AG09319 (cell line): ENCODE measurements at places on chromosomes 1 and 21.

DNA sequence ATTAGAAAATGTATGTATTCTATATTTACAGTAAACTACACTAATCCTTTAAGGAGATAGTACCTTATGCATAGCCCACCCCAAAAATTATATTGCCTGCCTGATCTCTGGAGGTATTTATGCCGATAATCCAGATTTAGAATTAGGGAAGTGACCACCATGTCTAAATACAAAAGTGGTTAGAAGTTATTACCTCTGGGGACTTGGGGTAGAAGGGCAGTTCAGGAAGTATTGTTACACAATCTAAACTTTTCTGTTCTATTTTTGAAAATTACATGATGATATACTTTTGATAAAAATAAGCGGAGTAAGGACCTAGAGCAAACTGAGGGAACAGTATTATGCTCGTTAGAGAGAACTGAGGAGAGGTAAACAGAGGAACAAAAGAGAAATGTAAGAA is 90.5 kb upstream of the ZP4 start:
- no peak for DNase-seq

- DNase-seq: no peak
Observed at GRCh38 chr1:186623551-186623950, 56.7 kb downstream of the PTGS2 start.

- DNase-seq: no peak
Observed at GRCh38 chr1:24964811-24965570, 34.9 kb upstream of the RUNX3 start.

DNA sequence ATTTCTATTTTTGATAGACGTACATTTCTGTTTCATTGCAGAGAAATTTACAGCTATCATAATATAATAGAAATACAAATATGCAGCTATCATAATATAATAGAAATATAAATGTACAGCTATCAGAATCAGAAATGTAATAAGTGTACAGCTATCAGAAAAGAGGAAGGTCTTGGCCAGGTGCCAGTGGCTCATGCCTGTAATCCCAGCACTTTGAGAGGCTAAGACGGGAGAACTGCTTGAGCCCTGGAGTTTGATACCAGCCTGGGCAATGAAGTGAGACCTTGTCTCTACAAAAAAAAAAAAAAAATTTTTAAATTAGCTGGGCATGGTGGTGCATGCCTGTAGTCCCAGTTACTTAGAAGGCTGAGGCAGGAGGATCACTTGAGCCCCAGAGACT is 37.9 kb downstream of the PIGM start:
- DNase-seq: no peak

GRCh38 chr1:239432255-239432654 is 45.9 kb downstream of the CHRM3 start:
- no peak for DNase-seq

- DNase-seq: no peak
Observed at GRCh38 chr21:14589855-14590563, 43.9 kb upstream of the SAMSN1 start.

DNA sequence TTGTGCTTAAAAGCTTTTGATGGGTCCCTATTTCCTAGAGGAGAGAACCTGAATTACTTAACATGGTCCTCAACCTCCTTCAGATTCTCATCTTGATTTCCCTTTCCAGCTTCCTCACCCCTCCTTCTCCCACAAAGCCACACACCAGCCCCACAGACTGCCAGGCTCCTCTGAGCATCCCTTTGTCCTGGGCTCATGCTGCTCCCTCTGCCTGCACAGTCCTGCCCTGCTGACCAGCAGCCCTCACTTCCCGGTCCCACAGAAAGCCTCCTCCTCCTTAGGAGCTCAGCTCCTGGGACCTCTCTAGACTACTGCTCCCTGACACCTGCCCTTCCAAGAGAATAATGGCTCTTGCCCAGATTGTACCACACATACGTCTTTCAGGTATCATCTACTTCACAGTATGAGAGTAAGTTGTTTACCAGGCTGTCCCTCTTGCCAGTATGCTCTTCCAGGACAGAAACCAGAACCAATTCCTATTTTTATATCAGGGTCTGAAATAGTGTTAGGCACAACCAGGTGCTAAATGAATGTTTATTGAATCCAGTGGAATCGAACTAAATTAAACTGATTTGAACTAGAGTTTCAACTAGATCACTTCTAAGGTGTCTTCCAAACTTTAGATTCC is 373.4 kb downstream of the LMX1A start:
- DNase-seq: no peak

DNA sequence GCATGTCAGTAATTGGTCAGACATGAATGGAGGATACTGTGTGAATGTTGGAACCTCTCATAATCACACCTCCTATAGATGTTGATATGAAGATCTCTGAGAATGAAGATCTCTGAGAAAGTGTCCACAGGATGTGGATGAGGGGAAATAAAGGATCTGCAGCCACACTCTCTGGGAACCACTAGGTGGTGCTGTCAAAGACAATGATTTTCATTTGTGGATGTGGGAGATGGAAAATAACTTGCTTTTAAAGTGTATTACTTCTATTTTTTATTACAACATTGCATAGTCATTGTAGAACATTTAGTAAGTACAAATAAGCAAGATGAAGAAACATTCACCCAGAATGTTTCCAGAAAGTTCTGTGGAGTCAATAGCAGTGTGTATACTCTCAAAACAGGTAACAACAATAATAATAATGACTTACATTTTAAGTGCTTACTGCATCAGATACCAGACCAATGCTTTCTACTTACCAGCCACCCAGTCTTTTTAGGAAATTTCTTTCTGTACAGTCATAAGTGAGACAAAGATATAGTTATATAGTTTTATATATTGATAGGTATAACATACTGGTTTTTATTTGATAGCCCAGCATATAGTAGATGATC is 128.2 kb downstream of the ATG4C start:
- no peak for DNase-seq

GRCh38 chr21:36994501-36995158 is 11.9 kb upstream of the RIPPLY3 start:
- DNase-seq: no peak

DNA sequence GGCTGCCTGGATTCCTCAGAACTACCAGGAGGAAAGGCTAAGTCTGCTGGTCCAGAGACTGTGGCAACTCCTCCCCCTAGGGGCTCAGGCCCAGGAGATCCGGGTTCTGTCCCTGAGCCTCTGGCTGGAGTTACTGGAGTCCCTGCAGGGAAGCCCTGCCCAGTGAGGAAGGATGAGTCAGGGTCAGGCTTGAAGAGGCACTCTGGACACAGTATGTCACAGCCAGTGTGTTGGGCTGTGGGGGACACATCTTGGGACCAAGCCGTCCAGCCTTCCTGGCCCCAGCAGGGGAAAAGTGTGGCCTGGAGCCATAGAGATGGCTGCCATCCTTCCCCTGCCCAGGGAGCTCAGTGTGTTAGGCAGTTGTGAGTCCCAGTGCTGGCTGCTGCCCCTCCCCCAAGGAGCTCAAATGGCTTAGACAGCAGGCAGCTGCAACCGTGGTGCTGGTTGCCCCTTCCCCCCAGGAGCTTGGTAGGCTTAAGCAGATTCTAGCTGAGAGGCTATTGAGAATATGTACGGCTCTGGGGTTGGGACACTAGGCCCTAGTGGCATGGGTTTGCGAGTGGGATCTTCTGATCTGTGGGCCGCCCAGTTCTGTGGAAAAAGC is 28.2 kb upstream of the RABGAP1L start:
- no peak for DNase-seq

DNA sequence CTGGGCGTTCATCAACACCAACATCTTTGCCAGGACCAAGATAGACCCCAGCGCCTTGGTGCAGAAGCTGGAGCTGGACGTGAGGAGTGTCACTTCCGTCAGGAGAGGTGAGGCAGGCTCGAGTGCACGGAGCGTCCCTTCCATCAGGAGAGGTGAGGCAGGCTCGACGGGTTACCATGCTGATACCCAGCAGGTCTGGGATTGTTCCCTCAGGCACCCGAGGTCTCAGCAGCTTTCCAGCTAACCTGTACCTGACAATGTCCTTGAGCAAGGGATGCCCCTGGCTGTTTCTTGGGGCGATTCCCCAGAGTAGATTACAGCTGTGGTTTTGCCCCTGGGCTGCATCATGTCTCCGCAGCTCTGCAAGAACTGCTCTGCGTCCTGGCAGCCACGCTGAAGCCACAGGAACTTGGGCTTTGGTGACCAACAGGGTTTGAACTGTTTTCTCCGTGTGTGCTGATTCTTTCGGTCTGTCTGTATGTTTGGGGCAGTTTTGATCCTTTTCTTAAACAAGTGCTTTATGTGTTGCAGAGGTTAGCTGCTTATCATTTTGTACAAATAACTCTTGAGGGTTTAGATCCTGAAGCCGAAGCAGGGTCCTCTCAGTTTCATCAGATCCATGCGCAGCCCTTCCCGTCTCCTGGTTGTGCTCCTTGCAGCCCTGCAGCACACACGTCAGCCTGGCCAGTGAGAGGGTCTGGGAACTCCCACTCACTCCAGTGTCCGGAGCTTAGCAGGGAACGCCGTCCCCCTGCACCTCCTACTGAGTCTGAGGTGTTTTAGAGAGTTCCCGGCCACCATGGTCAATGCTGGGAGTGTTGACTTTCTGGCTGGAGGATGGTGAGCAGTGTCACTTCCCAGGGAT is 4.1 kb downstream of the SLX9 start:
- no peak for DNase-seq

GRCh38 chr1:88780485-88780884 is 96.4 kb downstream of the PKN2 start:
- DNase-seq: no peak

DNA sequence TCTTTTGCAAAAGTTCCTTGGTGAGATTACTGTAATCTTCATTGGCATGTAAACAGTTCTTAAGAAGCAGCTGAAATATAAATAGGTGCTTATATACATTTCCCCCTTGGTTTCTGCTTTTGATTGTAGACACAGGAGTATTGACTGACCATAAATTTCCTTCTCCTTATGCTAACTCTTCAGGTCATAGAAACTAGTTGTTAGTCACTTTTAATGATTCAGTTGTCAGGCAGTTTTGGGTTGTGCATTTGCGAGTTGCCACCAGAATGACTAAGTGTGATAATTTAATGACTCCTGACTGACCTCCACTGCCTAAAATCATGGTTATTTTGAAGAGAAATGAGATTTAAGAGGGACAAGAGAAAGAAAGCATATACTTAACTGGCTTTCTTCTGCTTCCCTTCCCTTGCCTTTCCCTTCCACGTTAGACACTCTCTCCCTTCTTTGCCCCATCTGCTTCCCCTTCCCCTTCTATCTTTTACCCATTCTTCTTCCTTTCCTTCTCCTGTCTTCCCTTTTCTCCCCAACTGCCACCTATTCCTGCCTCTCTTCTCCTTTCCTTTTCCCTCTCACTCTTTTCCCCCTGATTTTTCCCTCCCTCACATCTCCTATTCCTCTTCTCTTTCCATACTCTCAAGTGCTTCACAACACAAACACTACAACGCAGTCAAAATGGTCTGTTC is 12.3 kb downstream of the ZMPSTE24 start:
- DNase-seq: no peak

GRCh38 chr21:34360488-34361241 is 3.1 kb upstream of the KCNE2 start:
- DNase-seq: no peak

DNA sequence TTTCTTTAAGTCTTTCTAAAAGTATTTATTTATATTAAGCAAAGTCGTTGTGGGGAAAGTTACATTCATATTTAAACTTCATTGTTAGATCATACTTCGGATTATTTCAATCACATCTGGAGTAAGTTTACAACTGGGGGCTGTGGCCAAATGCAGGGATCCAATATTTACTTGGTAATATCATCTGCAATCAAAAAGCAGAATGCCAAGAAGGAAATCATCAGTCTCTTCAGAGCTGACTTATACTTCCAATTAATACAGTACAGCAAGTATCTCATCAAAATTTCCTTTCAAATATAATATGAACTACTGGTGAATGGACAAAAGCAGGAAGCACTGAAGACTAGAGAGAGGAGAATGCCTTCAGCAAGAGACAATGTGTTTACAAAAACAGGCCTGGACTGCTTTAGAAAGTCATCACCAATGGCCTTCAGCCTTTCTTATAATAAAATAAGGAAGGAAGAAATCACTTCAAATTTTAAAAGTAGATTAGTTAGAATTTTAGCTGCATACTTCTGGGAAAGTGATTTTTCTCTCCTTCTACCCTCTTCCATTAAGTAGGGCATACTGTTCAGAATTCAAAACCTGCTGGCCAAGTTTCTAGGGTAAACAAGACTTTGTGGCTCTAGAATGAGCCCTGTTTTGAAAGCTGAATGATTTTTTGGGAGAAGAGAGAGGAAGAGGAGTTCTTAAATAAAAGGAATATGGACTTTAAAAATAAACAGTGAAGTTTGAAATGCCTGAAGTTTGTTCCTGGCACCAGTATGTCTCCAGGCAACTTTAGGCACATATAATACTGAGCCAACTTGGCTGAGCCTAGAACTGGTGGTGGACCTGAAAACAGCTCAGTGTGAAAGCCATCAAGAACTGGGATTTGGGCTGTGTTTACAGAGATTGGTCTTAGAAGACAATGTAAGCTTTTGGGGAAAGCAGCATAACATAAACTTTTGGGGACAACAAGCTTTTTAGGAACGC is 22.2 kb upstream of the MYOC start:
- DNase-seq: no peak

DNA sequence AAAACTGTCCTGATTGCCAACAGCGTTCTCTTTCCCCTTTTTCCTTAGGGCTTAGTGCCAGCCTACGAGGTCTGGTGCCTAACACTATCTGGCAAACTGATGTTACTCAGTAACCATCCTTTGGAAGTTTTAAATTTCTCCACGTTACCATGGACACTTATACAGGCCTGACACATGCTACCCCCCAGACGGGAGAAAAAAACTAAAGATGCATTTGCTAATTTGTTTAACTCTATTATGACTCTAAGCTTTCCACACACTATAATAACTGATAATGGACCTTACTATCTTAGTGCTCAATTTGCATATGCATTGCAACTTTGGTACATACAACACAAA is 36.8 kb downstream of the CLCA1 start:
- no peak for DNase-seq

DNA sequence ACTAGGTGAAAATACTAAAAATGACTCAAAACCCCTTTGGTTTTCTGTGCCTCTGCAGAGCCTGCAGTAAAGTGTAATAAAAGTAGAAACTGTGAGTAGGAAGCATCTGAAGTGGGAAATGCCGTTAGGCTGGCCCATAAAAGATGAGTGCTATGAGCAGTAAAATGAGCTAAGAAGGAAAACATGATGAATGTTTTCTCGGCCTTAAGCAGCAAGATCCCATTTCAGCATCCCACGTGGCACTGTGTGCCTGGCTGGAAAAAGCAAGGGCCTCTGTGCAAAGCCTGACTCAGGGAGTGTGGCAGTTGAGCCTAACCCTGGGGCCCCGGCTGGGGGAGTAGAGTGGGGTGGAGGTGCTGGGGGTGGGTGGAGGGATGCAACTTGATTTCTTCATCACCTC is 109.5 kb downstream of the TBX15 start:
- no peak for DNase-seq

DNA sequence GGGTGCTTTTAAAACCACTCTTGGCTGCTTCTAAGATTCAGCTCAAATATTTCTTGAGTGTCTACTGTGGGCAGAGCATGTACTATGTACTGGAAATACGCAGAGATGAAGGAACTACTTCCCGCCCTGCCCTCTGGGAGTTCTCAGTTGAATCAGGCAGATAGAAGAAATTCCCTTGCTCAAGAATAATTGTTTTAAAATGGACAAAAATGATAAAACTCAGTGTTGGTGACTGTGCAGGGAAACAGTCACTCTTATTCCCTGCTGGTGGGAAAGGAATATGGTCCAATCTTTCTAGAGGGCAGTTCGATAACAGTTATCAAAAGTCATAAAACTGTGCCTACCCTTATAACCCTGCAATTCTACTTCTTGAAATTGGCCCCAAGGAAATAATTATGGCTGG is 16.9 kb upstream of the GRHL3 start:
- DNase-seq: no peak

GRCh38 chr1:211493876-211494653 is 2.1 kb upstream of the RD3 start:
- no peak for DNase-seq

- no peak for DNase-seq
Observed at GRCh38 chr1:116501125-116501869, 69.5 kb downstream of the CD58 start.
